ENCODE measurements at places on chromosomes 6 and 20. TPM values are rescaled to one million over a fixed set of nuclear protein-coding genes. Genes with fewer than 3 reads are reported as not detected.

GRCh38 chr6:139825935-139826374 lies 451.5 kb upstream of the CITED2 start:
- no peaks in the 10 kb centered on the region for H3K4me1 ChIP-seq
- no peaks in the 10 kb centered on the region for H3K27me3 ChIP-seq
- H3K27ac ChIP-seq = no peak overlapping the region
- no peak for DNase-seq
- no peaks in the 10 kb centered on the region for H3K36me3 ChIP-seq

GRCh38 chr20:45552456-45552855 lies 5.3 kb upstream of the EPPIN start:
- H3K27me3 ChIP-seq = no peaks in the 10 kb centered on the region
- no peaks in the 10 kb centered on the region for H3K36me3 ChIP-seq
- H3K4me3 ChIP-seq = no peak overlapping the region
- H3K4me1 ChIP-seq = no peaks in the 10 kb centered on the region

- H3K4me1 ChIP-seq = no peaks in the 10 kb centered on the region
- peak; percentile 55 for DNase-seq
- H3K27ac ChIP-seq = peak within 1 kb of the TSS; percentile 50
- H3K4me3 ChIP-seq = no peak within 1 kb of the TSS
- H3K36me3 ChIP-seq = no peaks in the 10 kb centered on the region
Observed at GRCh38 chr6:41286544-41287346, at the start of gene TREM1. Gene TREM1 (minus strand): TSS chr6:41286682. CDS start chr6:41286655, 27 bp downstream.

DNA sequence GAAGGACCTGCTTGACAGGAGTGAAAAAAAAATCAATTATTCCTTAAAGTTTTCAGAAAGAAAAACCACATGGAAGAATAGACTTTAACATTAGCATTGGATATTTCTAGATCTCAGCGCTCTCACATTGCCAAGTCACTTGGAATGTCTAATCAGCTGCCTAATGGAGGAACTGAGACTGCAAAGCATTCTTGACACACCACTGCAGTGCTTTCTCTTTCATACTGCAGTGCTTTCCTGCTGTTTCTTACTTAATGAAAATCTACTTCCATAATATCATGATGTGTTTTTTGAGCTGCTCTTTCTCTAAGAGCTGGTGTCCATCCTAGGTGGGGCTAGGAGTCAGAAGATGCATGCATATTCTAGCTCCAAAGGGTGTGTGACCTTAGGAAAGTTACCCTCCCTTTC lies 20.4 kb upstream of the MCM3 start:
- DNase-seq = no peak
- H3K4me1 ChIP-seq = no peaks in the 10 kb centered on the region
- no peaks in the 10 kb centered on the region for H3K36me3 ChIP-seq
- H3K4me3 ChIP-seq = no peak overlapping the region
- H3K27ac ChIP-seq = peak overlapping the region; percentile 24

DNA sequence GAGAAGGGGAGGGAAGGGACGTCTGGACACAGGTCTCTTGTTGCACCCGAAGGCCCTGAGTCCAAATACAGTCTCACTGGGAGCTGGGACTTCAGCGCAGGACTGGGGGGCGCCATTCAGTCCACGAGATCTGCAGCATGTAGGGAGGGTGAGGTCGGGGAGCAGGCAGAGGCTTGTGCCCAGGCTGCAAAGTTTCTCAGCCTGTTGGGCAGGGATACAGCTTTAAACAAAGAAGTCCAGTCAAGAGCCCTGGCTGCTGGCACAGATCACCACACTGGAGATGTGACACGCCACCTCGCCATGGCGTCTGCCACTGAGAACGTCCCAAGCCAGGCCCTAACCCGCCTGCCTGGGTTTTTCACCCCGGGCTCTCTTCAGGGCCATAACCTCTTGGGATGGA lies 256.6 kb downstream of the DLL1 start:
- H3K4me1 ChIP-seq = no peaks in the 10 kb centered on the region
- no peak overlapping the region for H3K4me3 ChIP-seq
- no peaks in the 10 kb centered on the region for H3K36me3 ChIP-seq

- no peak overlapping the region for H3K4me3 ChIP-seq
- no peaks in the 10 kb centered on the region for H3K36me3 ChIP-seq
- no peak overlapping the region for H3K27ac ChIP-seq
- no peak for DNase-seq
- H3K27me3 ChIP-seq = no peaks in the 10 kb centered on the region
Observed at GRCh38 chr6:18988636-18989035, 601.5 kb downstream of the RNF144B start.

DNA sequence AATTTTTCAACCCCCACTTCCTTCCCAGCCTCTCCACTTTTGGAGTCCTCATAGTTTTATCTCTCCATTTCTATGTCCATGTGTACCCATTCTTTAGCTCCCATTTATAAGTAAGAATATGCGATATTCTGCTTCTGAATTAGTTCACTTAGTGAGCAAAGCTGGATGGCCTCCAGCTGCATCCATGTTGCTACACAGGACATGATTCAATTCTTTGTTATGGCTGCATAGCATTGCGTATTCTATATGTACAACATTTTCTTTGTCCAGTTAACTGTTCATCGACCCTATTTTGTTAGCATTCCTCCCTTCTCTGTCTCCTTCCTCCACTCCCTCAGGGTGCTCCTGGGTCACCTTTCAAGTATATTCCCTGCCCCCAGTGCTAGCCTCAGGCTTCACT lies 210.0 kb upstream of the SSTR4 start:
- no peak for DNase-seq
- H3K27ac ChIP-seq = no peak overlapping the region
- H3K27me3 ChIP-seq = no peaks in the 10 kb centered on the region
- no peak overlapping the region for H3K4me3 ChIP-seq

DNA sequence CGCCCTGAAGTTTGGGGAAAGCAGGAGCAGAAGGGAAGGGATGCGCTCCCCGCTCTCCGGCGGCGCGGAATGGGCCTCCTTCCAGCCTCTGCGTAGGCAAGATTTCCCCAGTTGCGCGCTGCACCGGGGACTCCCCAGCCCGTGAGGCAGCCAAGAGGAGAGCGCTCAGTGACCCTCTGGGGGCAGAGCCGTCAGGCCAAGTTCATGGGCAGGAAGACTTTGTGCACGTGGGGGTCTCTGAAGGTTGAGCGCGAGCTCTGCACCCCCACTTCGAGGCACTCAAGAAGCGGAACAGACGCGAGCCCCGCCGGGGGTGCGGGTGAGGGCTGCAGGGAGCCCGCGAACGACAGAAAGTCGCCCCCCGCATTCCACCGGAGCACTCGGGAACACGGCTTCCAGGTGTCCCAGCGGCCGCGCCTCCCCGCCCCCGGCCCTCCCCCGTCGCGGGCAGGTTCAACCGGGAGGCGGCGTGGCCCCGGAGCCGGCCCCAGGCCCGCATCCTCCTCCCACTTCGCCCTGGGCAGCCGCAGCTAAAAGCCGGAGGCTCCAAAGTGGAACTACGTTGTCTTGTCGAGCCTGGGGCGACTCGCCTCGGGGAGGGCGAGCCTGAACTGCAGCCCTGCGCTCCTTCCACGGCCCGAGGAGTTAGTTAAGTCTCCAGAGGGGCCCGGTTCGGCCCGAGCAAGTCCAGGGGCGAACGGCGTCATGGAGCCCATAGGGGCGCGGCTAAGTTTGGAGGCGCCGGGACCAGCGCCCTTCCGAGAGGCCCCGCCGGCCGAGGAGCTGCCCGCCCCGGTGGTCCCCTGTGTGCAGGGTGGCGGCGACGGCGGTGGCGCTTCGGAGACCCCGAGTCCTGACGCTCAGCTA lies at the start of gene PPP1R3G:
PPP1R3G (plus strand) TSS at position 561 of the 867 bp plus-strand sequence; CDS start at position 706, 145 bp downstream.
- H3K4me1 ChIP-seq = no peaks in the 10 kb centered on the region
- H3K27me3 ChIP-seq = no peaks in the 10 kb centered on the region
- no peaks in the 10 kb centered on the region for H3K36me3 ChIP-seq
- H3K4me3 ChIP-seq = peak within 1 kb of the TSS; percentile 57

DNA sequence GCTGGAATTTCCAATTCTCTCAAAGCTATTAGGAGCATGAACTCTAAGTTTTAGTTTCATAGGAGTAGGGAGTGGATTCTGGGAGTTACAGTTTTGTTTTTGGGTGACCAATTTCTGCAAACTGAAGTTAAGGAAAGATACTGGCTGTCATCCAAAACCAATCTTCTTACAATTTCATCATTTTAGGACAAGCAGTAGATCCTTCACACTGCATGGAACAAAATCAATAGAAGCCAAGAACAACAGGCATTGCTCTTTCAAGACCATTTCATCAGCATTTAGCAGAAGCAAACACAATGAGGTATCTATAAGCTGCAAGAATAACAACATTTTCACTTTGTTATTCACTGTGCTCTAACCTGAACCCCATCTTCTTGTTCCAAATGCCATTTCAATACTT lies 173.0 kb downstream of the GMDS start:
- no peaks in the 10 kb centered on the region for H3K4me1 ChIP-seq
- H3K4me3 ChIP-seq = no peak overlapping the region
- no peak overlapping the region for H3K27ac ChIP-seq
- H3K36me3 ChIP-seq = no peaks in the 10 kb centered on the region

GRCh38 chr6:6861995-6862394 lies 245.8 kb upstream of the RREB1 start:
- no peak overlapping the region for H3K4me3 ChIP-seq
- H3K27me3 ChIP-seq = no peaks in the 10 kb centered on the region
- H3K36me3 ChIP-seq = no peaks in the 10 kb centered on the region
- H3K4me1 ChIP-seq = no peaks in the 10 kb centered on the region
- H3K27ac ChIP-seq = no peak overlapping the region

DNA sequence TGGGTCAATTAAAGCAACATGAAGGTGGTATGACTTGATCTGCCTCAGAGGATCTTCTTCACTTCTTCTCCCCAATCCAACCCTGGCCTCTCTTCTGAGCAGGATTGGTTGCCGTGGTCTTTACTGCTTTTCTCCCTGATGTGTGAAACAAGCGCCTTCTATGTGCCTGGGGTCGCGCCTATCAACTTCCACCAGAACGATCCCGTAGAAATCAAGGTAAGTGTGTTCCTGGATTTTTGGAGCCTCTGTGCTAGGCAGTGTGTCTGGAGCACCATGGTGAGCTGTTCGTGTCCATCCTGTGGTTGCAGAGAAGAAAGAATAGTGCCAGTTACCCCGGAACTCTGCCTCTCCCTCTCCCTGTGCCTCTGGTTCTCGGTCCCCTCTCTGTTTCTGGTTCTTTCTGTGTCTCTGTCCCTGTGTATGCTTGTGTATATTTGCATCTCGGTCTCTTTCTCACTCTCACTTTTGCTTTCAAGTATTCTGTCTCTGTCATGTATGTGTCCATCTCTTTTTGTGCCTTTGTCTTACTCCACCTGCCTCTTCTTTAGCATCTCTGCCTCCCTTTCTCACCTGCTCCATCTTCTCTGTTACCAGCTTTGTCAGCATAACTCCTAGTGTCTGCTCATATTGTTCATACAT lies 23.5 kb downstream of the TM9SF4 start:
- no peak overlapping the region for H3K4me3 ChIP-seq
- no peak for DNase-seq
- no peaks in the 10 kb centered on the region for H3K27me3 ChIP-seq
- H3K4me1 ChIP-seq = no peaks in the 10 kb centered on the region

DNA sequence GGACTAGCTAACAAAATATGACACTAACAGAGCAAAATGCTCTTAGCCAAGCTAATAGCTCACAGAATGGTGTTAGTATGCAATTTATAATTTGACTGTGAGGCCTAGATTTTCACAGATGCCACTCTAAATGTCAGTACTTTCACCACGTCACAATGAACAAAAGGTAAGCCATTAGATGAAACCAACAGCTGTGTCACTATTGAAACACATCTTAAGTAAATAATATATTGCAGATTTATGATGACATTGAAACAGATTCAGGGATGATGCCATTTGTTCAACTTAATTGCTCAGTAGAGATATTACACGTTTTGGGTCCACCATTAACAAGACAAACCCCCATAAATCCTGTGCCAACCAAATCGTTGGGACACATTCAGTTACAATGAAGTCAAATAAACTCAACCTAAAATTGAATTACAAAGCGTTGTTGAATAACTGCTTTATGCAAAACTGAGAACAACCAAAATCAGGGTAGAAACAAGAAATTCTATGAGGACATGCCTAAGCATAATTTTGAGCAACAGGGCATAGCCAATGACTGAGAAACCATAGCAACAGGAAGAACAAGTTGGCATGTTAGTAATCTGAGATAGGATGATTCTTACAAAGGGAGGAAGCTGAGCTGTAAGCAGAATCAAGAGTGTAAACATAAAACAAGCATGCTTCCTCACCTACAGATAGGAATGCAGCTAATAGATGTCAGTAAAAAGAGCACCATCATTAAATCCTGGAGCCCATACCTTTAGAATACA lies 85.6 kb upstream of the KHDRBS2 start:
- no peak overlapping the region for H3K4me3 ChIP-seq
- no peak overlapping the region for H3K27ac ChIP-seq
- DNase-seq = no peak
- H3K36me3 ChIP-seq = no peaks in the 10 kb centered on the region
- H3K4me1 ChIP-seq = no peaks in the 10 kb centered on the region
- no peaks in the 10 kb centered on the region for H3K27me3 ChIP-seq

DNA sequence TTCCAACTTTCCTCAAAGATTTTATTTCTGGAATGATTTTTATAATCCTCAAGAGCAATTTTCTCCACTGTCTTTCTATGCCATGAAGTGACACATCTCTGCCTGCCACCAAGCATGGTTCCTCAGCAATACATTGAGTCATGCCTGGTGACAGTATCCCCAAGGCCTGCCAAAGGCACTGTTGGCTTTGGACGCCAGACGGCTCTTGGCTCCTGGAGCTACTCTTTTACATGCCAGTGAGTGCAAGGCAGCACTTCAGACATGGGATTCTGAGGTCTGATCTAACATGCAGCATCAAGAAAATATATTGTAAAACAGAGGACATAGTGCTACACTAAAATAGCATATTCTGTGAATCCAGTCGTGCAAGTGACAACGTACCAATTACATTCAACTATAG lies 20.1 kb upstream of the PLEKHG1 start:
- no peaks in the 10 kb centered on the region for H3K36me3 ChIP-seq
- DNase-seq = no peak
- no peaks in the 10 kb centered on the region for H3K4me1 ChIP-seq
- no peaks in the 10 kb centered on the region for H3K27me3 ChIP-seq
- H3K27ac ChIP-seq = no peak overlapping the region
- H3K4me3 ChIP-seq = no peak overlapping the region

DNA sequence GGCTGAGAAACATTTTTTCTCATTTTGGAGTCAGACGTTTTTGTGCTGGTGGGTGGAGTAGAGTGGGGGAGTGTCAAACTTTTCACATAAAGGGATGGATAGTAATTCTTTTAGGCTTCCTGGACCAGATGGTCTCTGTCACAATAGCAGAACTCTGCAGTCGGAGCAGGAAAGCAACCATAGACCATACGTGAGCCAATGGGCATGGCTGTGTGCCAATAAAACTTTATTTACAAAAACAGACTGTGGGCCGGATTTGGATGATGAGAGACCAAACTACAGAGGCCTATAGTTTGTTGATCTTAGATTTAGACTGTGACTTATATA lies 70.8 kb upstream of the SLC22A23 start:
- no peaks in the 10 kb centered on the region for H3K36me3 ChIP-seq
- no peaks in the 10 kb centered on the region for H3K27me3 ChIP-seq
- no peak overlapping the region for H3K4me3 ChIP-seq
- H3K27ac ChIP-seq = no peak overlapping the region
- no peaks in the 10 kb centered on the region for H3K4me1 ChIP-seq
- no peak for DNase-seq

- peaks cover 14% of the 10 kb centered on the region for H3K36me3 ChIP-seq
- H3K27me3 ChIP-seq = no peaks in the 10 kb centered on the region
- H3K4me1 ChIP-seq = no peaks in the 10 kb centered on the region
- no peak for DNase-seq
- H3K27ac ChIP-seq = no peak overlapping the region
Observed at GRCh38 chr6:169669889-169670288, 31.9 kb downstream of the WDR27 start.

- no peak overlapping the region for H3K4me3 ChIP-seq
- no peaks in the 10 kb centered on the region for H3K27me3 ChIP-seq
- H3K36me3 ChIP-seq = no peaks in the 10 kb centered on the region
- H3K27ac ChIP-seq = no peak overlapping the region
- DNase-seq = no peak
Observed at GRCh38 chr20:60144404-60144803, 186.2 kb downstream of the CDH26 start.

The PGC gene
- total RNA-seq = 3.4 TPM

The TRDN gene
- not detected for total RNA-seq

The TP53TG5 gene
- total RNA-seq = not detected

The CPXM1 gene
- 0.32 TPM for total RNA-seq

The CLDN20 gene
- not detected for total RNA-seq

All from pancreas (tissue), 10 donors.